ENCODE measurements at places on chromosomes 2 and 18.

- no peak for DNase-seq
These were observed 23.8 kb downstream of the ATG16L1 start for GRCh38 chr2:233275223-233275622.

GRCh38 chr2:11099122-11100065 is 55.9 kb upstream of the SLC66A3 start:
- DNase-seq = no peak

- DNase-seq = peak; percentile 11
These were observed 62.8 kb upstream of the DTNA start for GRCh38 chr18:34647251-34647650.

DNA sequence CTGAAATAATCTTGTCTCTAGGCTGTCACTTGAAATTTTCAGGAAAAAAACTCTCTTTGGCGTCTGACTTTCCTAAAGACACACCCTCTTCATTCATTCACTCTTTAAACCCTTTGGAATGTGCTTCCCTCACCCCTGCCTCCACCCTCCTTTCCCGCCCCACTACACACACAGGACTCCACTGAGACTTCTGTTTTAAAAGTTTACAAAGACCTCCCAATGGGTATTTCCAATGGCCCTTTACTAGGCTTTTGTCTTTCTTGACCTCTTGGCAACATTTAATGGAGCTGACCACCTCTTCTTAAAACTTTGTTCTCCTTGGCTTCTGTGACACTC is 96.1 kb downstream of the RBMS1 start:
- DNase-seq = no peak

- no peak for DNase-seq
These were observed 266.8 kb upstream of the SMIM21 start for GRCh38 chr18:75694292-75694691.

DNA sequence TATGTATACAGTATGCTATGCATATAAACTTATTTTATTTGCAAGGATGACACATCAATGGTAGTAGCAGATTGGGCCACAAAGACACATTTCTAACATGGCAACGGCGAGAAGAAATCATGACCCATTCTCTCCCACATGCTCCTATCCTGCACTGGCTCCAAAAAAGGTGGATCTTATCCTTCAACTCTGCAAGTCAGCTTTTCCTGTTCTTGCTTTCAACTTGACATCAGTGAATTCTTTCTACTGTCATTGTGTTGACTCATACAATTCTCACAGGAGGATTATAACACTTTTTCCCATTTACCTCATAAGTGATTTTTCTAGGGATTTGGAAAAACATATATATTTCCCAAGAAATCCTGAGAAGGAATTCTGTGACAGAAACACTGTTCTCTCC is 53.1 kb downstream of the ACVR1 start:
- DNase-seq = no peak
